ENCODE measurements at places on chromosomes 4 and X. TPM values are rescaled to one million over a fixed set of nuclear protein-coding genes. Genes with fewer than 3 reads are reported as not detected.

- DNase-seq: no peak
Measured at GRCh38 chr4:23888421-23889319, 1.2 kb downstream of the PPARGC1A start.

DNA sequence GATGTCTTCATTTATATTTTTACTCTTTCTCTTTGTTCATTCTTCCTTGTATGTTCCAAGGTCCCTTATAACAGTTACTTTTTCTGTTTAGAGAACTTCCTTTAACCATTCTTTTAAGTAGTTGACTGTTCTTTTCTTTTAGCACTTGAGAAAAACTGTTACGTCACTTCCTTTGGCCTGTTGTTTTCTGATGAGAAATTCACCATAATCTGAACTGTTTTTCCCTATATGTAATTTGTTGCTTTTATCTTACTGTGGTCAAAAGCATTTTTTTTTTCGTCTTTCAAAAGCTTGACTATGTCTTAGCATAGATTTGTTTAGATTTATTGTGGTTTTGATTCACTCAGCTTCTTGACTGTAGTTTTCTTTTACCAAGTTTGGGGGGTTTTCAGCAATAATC is 1660.3 kb upstream of the PCDH10 start:
- DNase-seq: no peak

DNA sequence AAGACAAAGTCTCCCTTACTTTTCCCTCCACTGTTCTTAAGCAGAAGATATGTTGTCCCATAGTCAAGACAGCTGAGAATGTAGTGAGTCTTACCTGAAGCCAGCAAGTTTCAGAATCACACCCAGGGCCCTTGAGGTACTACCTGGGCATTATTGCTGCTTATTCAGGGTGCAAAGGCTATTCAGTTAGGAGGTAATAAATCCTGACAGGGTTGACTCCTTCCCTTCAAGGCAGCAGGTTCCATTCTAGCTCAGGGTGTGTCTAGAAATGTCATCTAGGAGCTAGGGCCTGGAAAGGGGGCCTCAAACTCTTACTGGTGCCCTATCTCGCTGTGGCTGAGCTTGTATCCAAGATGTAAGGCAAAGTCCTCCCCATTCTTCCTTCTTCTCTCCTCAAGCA is 259.0 kb downstream of the FAT4 start:
- no peak for DNase-seq

The USP51 gene
- total RNA-seq: 1.8 TPM

The TMEM31 gene
- not detected for total RNA-seq
